ENCODE measurements at places on chromosomes 5 and 9.

DNA sequence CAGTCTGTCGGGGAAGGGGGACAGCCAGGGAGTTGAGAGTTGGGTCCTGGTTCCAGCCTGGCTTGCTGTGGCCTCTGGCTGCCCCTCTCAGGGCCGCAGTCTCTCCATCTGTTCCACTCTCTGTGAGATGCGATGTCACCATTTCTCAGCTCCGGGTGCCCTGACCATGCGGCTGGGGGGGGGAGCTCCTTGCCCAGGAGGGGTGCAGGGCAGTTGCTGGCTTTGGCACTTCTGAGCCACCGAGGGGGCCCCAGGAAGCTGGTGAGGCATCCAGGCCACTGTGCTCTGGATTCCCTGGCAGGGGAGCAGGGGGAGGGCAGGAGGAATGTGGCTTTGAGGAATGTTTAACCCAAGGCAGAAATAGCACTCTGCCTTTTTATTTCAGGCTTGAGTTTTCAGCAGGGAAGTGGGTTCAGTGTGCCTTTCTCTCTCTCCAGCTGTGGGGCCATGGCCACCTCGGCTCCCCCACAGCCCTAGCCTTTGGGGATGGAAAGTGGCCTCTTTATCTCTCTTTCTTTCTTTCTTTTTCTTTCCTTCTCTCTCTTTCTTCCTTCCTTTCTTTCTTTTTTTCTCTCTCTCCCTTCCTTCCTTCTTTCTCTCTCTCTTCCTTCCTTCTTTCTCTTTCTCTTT is 11.0 kb downstream of the NCS1 start:
- DNase-seq: no peak

- no peak for DNase-seq
These were observed 222.2 kb downstream of the NDUFS4 start for GRCh38 chr5:53782620-53783019.

DNA sequence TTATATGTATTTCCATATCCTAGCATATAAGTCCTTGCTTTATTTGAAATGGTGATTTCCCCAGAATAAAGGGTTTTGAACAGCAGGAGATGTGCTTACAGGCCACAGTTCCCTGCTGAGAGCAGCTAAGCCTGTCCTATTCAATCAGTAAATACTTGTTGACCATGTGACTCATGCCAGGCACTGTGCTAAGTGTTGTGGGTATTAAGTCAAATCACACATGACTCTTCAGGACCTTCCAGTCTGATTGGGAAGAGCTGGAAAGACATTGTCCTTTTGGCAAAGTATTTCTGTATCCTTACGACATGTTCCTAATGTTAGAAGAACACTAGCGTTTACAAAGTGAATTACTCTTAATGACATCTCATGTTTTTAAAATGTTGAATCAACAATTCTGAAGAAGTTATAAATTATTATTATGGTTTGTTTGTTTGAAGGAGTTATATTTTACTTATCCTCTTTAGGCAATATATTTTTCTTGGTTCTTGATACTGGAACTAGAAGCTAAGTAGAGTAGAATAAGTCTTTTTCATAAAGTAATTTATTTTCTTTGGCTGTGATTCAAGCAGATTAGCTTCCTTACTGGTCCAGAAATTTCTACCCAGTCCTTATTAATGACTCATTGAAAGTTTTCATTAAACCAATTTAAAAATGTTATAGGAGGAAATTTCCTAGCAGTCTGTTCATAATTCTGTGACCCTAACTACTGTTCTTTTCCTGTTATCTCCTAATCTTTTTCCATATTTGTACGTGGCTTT is 82.1 kb downstream of the GAPVD1 start:
- DNase-seq: peak; percentile 51

DNA sequence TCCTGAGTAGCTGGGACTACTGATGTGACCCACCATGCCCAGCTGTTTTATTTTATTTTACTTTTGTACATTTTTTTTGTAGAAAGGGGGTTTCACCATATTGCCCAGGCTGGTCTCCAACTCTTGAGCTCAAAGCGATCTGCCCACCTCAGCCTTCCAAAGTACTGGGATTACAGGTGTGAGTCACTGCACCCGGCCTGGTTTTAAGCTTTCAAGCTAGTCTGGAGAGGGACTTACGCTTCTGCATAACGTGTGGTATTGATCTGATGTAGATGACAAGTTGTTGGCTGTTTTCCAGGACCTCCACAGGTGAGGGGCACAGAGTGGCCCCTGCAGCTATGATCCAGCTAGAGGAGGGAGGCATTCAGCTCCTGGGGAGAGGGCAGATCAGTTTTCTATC is 6.8 kb upstream of the CCL21 start:
- DNase-seq: no peak

GRCh38 chr5:33832404-33833236 is 59.2 kb downstream of the ADAMTS12 start:
- DNase-seq: no peak

- DNase-seq: no peak
These were observed 102.9 kb upstream of the APC start for GRCh38 chr5:112634796-112635195.

GRCh38 chr5:170634256-170634990 is 130.6 kb downstream of the KCNIP1 start:
- no peak for DNase-seq

GRCh38 chr5:180097926-180098325 is 26.4 kb upstream of the RNF130 start:
- no peak for DNase-seq

DNA sequence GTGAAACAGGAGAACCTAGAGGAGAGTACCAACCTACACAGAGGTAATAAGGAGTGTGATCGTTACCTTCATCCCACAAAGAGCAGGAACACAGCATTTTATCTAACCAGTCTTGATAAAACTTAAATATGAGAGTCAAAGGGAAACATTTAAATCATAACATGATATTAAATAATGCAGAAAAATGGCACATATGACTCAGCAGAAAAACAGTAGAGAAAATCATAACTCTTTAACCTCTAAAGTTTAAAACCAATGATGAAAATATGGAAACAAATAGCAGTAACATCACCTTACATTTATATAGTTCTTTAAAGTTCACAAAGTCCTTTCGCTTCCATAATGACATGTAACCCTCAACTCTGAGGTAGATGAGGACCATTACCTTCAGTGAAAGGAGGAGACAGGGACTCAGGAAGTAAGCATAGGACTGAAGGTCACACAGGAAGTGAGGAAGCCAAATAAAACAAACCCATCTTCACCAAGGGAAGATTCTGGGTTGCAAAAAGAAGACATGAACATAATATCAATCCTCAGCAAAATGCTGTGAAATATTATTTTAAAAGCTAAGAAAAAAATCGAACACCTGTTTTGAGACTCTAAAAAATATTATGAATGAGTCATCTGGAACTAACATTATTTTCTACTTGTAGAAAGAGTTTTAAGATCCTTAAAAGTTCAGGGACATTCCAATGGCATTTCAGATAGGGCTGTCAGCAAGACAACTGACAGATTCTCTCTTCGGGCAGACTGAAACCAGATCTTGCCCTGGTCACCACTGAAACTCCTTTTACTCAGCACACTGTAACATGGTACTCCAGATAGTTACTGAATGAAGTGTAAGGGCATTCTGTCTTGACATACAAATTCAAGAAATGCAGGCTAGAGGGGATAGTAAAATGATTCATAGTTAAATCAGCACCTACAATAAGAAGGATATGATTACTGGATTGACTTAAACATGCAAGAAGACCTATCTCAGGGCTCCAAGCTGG is 148.5 kb downstream of the EPB41L4A start:
- no peak for DNase-seq

- no peak for DNase-seq
These were observed 165.5 kb downstream of the SYK start for GRCh38 chr9:90967145-90967538.

DNA sequence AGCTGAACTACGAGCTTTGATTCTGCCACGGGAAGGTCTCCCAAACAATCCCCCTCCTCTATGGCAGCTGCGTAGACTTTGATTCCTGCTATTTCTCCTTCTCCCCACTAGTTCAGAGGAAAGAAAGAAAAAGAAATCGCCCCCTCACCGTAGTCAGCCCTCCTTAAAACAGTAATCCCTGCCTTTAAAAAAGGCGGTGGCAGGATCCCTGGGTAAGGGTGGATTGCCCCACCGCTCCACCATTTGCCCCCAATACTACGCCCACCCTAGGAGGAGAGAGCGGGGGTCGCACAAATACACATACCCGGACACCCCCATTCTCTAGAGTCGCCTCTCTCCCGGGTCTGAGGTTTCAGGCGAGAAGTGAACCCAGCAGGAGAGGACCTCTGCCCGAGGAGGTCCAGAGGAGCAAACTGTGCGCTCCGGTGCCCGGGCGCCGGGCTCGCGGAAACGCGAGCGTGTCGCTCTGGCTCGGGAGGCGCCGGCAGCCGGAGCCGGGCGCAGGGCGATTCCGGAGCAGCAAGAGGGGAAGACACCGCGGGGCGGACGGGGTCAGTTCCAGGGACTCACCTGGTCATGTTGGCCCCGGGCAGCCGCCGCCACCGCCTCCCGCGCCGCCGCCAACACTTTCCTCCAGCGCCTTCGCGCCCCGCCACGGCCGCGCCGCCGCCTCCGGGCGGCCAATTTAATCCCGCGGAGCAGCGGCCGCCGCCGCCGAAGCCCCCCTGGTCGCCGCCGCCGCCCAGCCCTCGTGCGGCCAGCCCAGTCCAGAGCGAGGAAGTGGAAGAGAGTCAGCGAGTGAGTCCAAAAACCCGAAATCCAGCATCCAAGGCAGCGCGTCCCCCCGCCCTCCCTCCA is 1057.7 kb upstream of the DMAC1 start:
- DNase-seq: no peak

- no peak for DNase-seq
These were observed 220.4 kb downstream of the PARP8 start for GRCh38 chr5:50886657-50887345.

GRCh38 chr9:113873926-113874325 is 2.2 kb upstream of the ZNF618 start:
- no peak for DNase-seq

GRCh38 chr5:124453221-124454051 is 293.0 kb downstream of the ZNF608 start:
- no peak for DNase-seq

- DNase-seq: no peak
These were observed 121.4 kb upstream of the SV2C start for GRCh38 chr5:75961818-75962217.

DNA sequence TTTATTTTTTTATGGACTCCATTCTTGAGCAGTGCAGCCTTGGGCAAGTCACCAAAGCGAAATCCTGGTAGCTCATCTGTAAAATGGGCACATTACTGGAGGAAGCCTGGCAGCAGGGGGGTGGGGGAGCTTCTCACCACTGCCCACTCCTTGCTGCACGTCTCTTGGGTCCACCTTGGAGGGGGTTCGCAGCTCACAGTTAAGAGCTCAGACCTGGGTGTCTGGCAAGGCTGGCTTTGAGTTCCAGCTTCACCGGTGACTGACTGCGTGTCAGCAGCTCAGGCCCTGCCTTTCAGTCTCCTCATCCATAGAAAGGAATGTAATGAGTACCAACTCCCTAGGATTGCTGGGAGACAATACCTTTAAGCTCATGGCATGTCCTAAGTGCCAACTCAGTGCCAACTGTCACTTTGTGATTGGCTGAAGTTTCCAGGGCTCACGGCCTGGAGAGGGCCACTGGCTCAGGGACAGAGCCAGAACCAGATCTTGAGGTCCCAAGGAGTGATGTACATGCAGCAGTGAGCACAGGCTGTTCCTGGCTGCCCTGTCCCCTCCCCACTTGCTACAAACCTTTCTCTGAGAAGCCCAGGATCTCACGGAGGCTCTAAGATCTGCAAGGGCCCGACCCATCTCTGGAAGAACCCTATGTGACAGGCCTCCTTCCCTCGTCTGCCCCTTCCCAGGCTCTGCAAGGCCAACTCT is 72.9 kb downstream of the C9orf50 start:
- no peak for DNase-seq

GRCh38 chr5:149062371-149063016 is 368 bp downstream of the SH3TC2 start:
- no peak for DNase-seq

DNA sequence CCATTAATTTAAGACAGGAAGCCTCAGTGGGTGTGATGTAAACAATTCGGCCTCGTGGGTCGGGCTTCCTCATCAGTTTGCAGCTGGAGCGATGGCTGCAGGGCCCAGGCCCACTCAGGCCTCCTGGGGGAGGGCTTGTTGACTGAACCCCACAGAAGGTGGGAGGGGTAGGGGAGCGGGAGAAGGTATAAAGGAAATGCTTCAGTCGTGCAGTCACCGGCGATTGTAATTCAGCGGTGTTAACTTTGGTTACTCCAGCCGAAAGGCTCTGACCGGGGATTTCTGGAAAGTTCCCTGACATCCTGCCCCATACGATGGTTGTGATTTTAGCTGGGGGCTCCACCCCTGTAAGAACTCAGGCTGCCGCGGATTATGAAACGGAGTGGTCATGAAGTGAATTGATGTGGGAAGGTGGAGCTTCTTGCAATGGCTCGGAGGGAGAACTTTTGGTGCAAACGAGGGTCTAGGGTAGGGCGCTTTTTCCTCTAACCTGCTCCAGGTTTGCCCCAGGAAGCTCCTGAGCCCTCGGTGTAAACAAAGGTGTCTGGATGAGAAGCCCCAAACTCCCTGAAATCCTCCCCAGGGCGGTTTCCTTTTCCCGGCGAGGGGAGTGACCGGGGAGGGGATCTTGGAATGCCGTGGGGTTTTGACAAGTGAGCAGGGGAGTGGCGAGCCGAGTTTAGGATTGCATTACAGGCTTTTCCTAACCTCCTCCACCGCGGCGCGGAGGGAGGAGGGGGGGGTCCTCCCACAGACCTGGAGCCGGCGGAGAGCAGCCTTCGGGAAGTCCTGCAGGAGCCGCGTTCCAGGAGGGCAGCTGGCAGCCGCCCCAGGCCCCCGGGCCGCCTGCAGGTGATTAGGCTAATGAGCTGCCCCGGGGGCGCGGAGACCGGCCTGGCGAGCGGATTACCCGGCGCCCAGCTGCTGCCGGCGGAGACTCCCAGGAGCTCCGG is 215.5 kb downstream of the PDZD2 start:
- no peak for DNase-seq

- DNase-seq: peak; percentile 18
These were observed 343.7 kb downstream of the ENC1 start for GRCh38 chr5:74296685-74297408.

DNA sequence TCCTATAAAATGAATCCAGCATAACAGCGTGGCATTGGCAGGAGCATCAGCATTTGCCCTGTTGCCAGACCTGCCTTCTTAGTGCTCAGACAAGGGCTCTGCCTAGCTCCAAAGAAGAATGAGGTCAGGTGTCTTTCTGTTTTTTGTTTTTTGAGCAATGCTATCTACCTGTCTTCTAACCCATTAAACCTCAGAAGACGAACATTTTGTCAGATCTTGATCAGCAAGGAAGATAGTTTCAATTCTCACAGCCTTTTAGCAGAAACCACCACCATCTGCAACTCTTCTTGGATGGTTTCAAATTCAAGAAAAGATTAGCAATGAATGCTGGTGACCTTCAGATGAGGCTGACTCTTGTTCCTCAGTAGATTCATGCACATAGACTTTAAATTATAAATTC is 103.5 kb upstream of the IQGAP2 start:
- no peak for DNase-seq

- no peak for DNase-seq
These were observed 82.6 kb upstream of the PHYKPL start for GRCh38 chr5:178314961-178315820.
